SJSA1 (cell line): ENCODE measurements at places on chromosomes 12 and 14. TPM values are rescaled to one million over a fixed set of nuclear protein-coding genes. Genes with fewer than 3 reads are reported as not detected.

Gene SLC5A8
- total RNA-seq: not detected in 2 replicates

Gene PLCZ1
- not detected in 2 replicates for total RNA-seq

Gene COL2A1
- total RNA-seq: not detected in 2 replicates

Gene TBX3
- 28.8 and 37.4 TPM in 2 replicates for total RNA-seq

Gene CBX5
- total RNA-seq: 42.6 and 71.6 TPM in 2 replicates
